CD4-positive, alpha-beta T cell treated with Interleukin-10 for 1 hour (primary cell): ENCODE measurements at places on chromosomes 1 and 21.

DNA sequence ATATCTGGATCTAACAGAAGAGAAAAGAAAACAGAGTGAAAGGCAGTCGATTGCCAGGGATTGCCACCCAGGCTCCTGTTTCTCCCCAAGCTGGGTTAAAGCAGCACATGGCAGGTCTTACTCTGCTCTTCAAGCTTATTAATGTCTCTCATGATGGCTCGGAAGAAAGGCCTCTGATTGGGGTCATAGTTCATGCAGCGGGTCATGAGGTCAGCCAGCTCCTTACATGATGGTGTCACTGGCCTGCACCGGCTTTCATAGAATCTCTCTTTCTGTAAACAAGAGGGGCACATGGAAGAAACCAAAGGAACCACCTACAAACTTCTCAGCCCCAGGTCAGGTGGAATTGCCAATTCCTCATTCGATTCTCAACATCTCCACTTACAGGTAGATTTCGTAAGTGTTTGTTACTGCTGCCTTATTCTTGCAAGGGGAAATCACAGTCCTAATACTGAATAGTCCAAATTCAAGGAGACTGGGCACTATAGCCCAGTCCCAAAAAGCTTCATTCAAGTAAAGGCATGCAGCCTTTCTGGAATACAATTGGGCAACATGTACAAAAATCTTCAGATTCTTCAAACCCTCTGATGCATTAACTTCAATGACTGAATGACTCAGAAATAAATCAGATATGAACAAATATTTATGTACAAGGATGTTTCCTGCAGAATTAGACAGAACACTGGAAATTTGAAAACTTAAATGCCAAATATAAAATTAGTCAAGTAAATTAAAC lies 96.6 kb downstream of the RAVER2 start:
- no peak for DNase-seq

DNA sequence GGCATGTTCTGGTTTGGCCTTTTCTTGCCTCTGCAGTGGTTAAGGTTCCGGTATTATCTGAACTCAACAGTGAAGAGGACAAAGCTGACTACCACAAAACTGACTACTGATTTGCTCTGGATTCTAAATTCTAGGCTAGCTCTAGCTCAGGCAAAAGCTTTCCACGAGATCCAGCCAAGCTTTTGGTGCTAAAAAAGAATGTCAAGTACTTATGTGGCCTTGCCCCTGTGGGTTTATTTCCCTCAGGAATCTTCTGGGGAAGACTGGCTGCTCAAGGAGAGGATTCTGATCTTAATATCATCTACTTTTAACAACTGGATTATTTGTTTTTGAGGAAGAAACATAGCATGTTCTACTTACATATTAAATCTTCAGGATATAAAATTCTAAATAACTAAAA lies 26.1 kb upstream of the MTMR11 start:
- no peak for DNase-seq

DNA sequence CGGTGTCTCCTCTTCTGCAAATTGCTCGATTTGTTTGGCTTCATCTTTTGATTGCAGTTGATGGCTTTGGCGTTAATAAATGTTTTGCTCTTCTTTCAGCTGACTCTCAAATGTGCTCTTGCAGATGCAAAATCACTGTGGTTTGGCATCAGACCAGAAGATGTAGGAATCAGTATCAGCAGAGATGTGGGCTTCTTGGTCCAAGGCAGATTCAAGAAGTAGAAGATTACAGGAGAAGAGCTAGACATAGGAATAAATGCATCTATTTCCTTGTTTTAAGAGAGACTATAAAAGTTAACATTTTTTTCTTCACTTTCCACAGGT lies 59.8 kb upstream of the BACH1 start:
- DNase-seq: no peak

- DNase-seq: no peak
Observed at GRCh38 chr1:89271341-89272015, 1.2 kb downstream of the GBP5 start.

DNA sequence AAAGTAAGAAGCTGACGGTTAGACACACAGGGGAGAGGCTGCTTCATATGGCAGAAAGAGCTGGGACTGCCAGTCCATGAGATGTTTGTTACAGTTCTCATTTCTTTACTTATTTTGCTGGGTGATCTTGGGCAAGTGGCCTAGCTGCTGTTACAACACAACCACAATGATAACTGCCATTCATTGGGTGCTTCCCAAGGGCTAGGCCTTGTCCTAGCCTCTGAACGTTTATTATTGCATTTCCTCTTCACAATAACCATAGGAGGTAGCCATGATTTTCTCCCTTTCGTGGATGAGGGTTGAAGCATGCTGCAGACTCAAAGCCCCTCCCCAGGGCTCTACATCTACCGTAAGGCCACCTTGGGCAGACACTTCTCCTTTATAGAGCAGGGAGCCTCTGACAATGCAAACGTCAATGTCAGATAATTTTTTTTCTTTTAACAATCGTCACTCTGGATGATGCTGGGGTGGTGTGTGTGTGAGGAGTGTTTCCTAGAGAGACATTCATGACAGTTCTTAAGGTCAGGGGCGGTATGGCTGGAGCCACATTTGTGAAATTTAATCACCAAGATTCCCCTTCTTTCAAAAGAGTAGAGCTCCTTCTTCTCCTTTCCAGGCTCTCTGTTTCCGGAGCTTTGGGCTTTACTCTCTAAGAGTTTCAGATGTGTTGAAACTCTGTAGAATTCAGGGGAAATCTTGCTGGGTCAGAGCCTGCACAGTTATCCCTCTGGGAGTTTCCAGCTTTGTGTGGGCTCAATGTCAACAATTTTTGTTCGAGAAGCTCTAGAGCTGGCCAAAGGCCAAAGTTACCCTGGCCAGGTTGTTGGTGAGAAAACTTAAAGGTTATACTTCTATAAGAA lies 138.5 kb upstream of the SGIP1 start:
- no peak for DNase-seq

- DNase-seq: no peak
Observed at GRCh38 chr1:104592926-104593325, 843.2 kb downstream of the AMY1C start.

DNA sequence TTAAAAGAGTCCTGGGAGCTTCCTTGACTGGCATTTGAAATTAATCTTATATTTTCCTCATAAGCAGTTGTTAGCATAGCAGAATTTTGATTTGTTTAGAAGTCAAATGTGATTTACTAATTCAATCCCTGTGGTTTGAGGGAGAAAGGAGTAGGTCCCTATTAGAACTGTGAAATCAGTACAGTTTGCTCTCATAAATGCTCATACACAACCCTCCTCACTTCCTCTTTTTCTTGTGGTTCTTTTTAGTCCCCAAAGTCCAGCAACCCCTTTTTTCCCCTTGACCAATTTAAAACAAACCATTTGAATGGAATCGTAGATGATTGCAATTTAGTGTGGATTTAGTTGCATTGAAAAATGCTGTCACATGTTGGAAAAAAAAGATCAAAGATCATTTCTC lies 9.2 kb upstream of the IFI44 start:
- no peak for DNase-seq

- DNase-seq: no peak
Observed at GRCh38 chr1:38541223-38541622, 318.3 kb downstream of the RRAGC start.

- no peak for DNase-seq
Observed at GRCh38 chr1:212670301-212670700, 29.3 kb downstream of the BATF3 start.

GRCh38 chr1:63886340-63886739 lies 112.5 kb downstream of the ROR1 start:
- DNase-seq: no peak

GRCh38 chr1:27428316-27429028 lies 36.0 kb downstream of the GPR3 start:
- no peak for DNase-seq

DNA sequence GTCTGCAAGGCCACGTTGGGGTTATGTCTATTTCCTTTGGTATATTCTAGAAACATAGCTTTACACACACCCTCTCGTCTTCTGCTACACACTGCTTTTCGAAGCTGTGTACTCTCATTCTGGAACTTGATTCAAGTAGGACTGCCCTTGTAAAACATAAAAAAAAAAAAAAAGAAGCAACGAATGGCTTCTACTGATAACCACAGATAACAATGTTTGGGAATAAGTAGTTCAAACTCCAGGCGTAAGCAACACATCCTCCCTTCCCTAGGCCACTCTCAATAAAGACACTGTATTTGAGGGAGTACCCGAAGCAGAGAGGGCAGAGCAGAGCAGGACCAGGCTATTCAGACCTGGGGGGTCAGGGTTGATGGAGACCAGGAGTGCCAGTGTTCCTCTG lies 496.7 kb downstream of the MATN1 start:
- DNase-seq: no peak

DNA sequence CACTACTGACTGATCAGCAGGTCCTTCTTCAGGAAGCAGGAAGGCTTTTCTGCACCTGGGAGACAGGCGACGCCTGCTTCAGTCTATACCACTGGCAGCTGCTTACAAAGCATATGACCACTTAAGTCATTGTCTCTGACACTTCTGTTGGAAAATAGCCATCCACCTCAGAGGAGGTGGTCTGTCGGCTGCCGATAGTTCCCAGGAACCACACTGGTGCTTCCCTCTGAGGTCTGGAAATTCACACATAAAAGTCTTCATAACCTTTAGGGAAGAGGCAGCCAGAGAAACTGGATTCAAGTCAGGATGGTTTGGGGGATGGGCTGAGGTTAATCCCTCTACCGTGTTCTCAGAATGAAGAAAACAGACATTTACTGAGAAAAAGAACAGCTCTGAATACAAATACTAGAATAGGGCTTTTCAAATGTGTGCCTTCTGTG lies 15.6 kb upstream of the SRP9 start:
- DNase-seq: no peak

DNA sequence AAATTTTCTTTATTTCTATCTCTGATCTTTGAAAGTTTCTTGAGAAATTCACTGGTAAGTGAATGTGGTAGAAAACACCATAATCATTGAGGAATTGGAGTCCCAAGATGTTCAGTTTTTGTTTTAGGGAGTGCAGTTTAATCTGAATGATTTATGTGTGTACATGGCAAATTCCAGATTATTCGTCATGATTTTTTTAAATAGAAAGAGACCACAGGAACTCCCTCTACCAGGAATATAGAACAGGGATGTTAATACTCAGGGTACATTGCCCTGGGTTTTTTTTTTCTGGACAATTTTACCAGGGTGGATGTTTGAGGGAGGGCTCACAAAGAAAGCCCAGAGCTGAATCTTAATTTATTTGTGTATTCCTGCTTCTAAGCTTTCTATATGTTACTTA lies 109.0 kb downstream of the VPS13D start:
- no peak for DNase-seq

- no peak for DNase-seq
Observed at GRCh38 chr21:44019568-44019958, 7.5 kb downstream of the TRAPPC10 start.

DNA sequence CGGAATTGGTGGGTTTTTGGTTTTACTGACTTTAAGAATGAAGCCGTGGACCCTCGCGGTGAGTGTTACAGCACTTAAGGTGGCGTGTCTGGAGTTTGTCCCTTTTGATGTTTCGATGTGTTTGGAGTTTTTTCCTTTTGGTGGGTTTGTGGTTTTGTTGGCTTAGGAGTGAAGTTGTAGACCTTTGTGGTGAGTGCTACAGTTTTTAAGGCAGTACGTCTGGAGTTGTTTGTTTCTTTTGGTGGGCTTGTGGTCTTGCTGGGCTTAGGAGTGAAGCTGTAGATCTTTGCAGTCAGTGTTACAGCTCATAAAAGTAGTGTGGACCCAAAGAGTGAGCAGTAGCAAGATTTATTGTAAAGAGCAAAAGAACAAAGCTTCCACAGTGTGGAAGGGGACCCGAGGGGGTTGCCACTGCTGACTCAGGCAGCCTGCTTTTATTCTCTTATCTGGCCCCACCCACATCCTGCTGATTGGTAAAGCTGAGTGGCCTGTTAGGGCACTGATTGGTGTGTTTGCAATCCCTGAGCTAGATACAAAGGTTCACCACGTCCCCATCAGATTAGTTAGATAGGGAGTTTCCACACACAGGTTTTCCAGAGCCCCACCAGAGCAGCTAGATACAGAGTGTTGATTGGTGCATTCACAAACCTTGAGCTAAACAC lies 20.9 kb downstream of the HENMT1 start:
- peak; percentile 63 for DNase-seq

GRCh38 chr1:222994511-222995235 lies 148.4 kb downstream of the TLR5 start:
- DNase-seq: no peak

GRCh38 chr1:166840309-166841274 lies 1.3 kb downstream of the POGK start:
- no peak for DNase-seq

DNA sequence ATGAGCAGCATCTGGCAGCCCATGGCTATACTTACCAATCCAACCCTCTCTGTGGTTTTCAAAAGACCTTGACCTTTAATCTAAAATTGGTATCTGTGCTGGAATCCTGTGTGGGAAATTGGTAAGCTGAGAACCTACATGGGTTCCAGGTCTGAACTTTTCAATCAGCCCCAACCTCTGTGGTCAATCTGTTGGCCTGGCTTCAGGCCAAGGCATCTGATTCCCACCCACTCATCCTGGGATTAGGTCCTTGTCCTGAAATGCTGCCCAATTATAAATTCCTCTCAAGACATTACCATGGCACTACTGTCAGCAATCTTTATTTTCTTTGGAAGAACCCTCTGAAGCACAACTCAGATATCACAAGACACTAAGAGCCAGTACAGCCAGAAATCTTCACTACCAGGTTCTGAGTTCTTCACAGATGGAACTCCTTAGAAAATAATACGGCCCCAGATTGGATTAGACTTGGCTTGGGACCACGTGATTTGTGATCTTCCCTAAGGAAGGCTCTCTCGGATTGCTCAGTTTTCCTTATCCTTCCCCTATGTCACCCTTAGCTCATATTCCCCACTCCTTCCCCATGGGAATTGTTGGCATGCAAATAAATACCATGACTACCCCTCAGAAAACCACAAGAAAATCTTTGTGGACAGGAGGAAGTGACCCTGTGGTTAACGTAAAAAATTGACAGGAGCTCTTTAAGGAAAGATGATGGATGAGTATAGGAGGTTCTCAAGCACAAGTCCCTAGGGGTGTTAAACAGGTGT lies 207.9 kb upstream of the ST6GALNAC5 start:
- DNase-seq: no peak
